Activated CD4-positive, alpha-beta T cell treated with anti-CD3 and anti-CD28 coated beads for 1 hour (primary cell): ENCODE measurements at places on chromosomes 7 and 10.

DNA sequence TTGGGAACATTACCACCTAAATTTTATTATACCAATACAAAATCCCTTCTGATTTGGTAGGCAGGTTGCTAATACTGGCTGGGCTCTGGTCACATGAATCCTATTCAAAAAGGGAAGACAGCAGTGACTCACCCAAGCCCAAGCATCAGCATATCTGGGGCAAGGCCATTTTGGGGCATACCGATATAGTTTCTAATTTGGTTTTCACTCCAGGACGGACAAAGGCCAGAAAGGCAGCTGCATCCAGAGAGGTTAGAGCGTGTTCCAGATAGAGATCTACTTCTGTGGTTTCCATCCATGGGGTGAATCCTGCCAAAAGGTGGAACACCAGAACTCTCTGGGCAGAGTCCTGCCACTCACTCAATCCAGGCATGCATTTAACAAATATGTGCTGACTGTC is 335.8 kb downstream of the ELMO1 start:
- DNase-seq: no peak

GRCh38 chr7:82443036-82443546 is 486 bp downstream of the CACNA2D1 start:
- no peak for DNase-seq

- no peak for DNase-seq
Observed at GRCh38 chr10:117458571-117458970, 83.3 kb upstream of the PDZD8 start.

DNA sequence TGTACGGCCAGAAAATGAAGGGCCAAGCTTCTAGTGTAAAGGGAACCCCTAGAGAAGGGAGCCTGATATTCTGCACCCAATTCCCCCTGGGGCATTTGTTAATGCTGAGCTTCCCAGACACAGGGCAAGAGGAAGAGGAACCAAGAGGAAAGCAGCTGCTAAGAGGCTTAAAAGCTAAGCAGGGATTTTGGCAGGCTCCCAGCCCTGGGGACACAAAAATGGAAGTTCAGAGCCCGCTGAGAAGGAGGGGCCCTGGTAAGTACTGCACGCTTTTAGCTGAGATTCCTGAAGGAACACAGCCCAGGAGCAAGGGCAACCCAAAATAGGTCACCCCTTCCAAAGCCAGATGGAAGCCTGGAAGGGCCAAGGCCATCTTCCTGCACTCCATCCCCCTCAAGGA is 387.3 kb upstream of the MGMT start:
- no peak for DNase-seq

- DNase-seq: no peak
Observed at GRCh38 chr10:74083304-74083703, 67.3 kb downstream of the AP3M1 start.

DNA sequence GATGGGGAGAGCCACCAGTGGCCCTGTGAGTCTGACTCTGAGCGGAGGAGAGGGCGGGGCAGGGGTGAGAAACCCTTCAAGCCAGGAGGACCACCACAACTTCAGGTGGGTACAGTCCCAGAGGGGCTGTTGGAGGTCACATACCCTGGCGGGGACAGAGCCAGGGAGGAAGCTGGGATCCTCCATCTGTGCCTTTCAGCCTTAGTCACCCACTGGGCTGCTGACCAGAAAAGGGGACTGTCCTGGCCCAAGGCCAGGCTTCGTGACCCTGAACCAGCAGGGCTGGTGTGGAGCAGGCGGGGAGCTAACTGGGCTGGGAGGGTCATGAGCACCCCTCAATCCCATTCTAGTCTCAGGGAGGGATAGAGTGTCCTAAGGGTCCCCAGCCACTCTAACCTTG is 1.5 kb upstream of the CALHM3 start:
- no peak for DNase-seq

- no peak for DNase-seq
Observed at GRCh38 chr7:154874409-154875113, 128.4 kb downstream of the PAXIP1 start.

DNA sequence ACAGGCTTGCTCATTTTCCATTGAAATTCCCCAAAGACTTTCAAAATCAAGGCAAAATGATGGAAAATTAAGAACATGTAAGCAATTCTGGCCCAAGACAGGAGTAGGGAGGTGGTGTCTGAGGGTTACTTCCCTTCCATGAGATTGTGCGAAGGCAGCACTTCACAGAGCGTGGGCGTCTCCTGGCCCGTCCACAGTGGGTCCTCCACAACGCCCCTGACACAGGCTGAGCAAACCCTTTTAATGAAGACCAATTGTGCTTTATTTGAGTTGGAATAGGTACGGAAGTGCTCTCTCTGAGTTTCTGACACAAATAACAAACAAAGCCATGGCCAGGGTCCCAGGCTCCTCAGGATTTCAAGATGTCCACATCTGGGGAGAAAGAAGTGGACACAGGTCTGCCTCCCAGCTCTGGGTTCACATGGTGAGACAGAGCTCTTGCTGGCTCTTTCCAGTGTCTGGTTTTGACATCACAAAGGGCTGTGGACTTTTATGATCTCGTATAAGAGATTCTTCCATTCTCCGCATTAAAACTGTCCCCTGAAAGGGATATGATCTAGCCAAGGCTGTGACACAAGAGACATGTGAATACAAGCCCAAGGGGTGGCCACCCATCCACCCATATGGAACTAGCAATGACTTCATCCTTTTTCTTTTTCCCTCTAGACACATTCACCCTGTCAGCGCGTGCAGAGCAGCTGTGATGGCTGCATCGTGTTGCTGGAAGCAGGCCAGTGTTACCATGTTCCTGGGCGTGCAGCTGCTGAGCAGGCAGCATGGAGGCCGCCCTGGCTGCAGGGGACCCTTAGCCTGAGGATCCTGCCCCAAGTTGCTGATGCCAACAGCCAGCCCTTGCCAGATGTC is 145.6 kb downstream of the ADAM12 start:
- no peak for DNase-seq

GRCh38 chr10:13421382-13421917 is 73.4 kb upstream of the SEPHS1 start:
- no peak for DNase-seq

GRCh38 chr7:148397985-148398384 is 192.6 kb upstream of the C7orf33 start:
- DNase-seq: no peak

DNA sequence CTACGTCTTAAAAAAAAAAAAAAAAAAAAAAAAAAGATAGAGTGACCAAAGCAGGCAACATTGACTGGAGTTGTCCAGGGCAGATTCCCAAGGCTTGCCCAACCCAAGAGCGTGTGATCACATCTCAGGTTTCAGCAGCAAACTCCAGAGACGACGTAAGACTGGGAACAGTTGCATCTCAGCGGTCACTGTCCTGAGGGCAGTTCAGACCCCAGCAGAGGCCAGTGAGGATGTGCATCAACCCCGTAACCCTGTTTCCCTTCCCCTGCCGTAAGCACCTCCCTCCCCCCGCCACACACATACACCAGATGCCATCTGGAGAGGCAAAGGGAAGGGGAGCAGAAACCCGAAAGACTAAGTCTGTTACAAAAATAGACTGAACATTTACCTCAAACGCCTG is 19.3 kb upstream of the TOMM7 start:
- DNase-seq: no peak

DNA sequence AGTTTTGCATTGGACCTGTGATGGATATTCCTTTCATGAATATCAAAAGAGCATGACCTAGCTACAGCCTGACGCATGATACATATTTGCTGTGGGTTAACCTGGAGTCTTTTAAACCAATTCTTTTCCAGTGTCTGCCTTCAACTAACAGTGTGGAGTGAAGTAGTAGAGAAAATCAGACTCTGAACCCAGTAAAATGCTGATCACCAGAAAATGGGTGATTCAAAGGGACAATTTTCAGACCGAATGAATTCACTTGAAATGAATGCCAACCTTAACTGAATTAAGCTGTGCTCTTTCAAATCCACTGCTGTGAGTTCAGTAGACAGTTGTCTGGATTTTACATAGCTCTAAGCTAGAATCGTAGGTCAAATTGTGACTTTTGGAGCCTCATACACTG is 123.0 kb downstream of the CDK14 start:
- DNase-seq: no peak

DNA sequence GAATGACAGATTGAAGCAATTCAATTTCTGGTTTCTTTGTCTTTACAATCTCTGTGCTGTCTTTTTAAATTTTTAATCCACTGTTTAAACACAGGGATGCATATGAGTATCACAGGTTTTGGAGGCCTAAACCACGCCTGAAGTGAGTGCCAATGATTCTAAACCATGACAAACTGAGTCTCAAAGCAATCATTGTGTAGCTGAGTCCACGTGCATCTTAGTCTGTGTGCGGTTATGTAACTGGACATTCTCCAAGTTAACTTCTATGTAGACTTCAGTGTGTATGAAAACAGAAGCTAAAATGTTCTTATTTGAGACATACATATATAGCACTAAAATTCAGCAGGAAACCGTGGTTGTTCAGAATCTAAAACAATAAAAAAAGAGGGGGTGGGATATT is 79.3 kb upstream of the ST8SIA6 start:
- DNase-seq: no peak

- no peak for DNase-seq
Observed at GRCh38 chr10:23643111-23643780, 204.4 kb downstream of the OTUD1 start.

GRCh38 chr7:70761711-70762328 is 370.1 kb upstream of the GALNT17 start:
- no peak for DNase-seq
